Activated naive CD8-positive, alpha-beta T cell treated with anti-CD3 and anti-CD28 coated beads, Interleukin-2, amount 10 ng/mL, durations not matched to agents 7 days and 5 days (primary cell): ENCODE measurements at places on chromosomes 12 and 14. TPM values are rescaled to one million over a fixed set of nuclear protein-coding genes. Genes with fewer than 3 reads are reported as not detected.

- no peak for DNase-seq
Observed at GRCh38 chr12:50232771-50233209, 50.5 kb downstream of the LIMA1 start.

DNA sequence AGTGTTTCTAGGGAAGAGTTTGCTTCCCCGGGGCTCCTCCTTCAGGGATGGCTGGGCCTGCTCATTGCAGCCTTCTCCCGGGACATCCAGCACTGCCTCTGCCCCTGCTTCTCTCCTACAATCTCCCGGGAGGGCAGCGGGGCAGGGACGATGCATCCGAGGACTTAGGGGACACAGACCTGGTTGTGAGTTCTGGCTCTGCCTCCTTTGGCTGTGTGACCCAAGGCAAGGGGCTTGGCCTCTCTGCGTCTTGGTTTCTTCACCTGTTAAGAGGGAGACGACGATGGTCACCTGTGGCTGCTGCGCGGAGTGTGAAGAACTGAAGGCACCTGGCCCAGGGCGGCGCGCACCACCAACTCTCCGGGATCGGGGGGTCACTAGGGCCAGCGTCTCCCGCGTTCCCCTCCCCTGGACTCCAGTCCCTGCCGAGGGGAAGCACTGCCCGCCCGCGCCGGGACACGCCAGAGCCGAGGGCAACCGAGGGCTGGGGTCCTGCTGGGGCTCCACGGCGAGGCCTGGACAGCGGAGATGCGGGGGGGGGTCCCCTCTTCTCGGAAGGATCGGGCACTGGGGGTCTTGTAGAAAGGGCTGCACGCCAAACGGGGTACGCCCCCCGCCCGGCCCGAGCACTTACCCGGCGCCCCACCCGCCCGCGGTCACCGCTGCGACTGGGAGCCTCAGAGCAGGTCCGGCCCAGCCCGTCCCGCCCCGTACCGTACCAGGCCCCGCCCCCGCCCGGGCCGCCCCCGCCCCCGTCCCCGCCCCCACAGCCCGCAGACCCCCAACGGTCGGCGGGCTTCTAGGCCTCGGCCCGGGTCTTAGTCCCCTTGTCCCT lies at the start of gene HVCN1:
TSS of gene HVCN1 (minus strand) at position 670 of the 835 bp plus-strand sequence. CDS start 5,870 bp downstream, outside the sequence.
- no peak for DNase-seq

Gene KRT75
- not detected for total RNA-seq

- no peak for DNase-seq
Observed at GRCh38 chr14:50343434-50343833, 31.3 kb downstream of the DMAC2L start.

DNA sequence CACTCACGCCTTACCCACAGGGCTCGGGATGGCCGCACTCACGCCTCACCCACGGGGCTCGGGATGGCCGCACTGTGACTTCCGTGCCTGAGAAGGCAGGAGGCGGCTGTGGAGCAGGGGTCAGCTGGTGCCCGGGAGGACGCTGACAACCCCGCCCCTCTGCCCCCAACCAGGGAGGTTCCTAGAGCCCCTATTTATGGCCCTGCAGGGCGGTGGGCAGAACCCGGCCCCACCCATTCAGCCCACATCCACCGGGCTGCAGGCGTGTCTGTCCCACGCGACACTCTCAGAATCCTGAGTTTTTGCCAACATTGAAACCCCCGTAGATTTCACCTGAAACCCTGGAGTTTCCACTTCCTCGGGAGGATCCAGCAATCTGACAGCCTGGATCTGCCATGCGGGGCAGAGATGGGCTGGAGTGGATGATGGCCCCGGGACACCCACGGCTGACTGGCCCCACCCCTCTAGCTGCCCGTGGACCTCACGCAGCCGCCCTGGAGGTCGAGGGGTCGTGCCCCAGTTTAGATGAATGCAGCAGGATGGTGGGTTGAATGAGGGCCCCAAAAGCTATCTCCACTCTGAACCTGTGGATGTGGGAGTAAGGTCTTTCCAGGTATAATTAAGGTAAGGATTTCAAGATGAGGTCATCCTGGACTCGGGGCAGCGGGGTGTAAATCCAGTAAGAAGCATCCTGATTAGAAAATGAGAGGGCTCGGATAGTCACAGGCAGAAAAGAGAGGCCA lies 20.4 kb downstream of the GALNT9 start:
- no peak for DNase-seq

Gene ERBB3
- total RNA-seq = 8.1 TPM

GRCh38 chr12:48156652-48157017 lies 680 bp downstream of the ASB8 start:
- DNase-seq = no peak

Gene FKBP3
- total RNA-seq = 67.1 TPM

GRCh38 chr12:107864235-107864634 lies 89.7 kb downstream of the ASCL4 start:
- DNase-seq = no peak

Gene GPR65
- total RNA-seq = 23.6 TPM

Gene AMIGO2
- 20.2 TPM for total RNA-seq

- no peak for DNase-seq
Observed at GRCh38 chr12:75437564-75437963, 43.0 kb upstream of the GLIPR1 start.

- peak; percentile 71 for DNase-seq
Observed at GRCh38 chr14:67514650-67515385, 18.3 kb upstream of the PLEKHH1 start.

DNA sequence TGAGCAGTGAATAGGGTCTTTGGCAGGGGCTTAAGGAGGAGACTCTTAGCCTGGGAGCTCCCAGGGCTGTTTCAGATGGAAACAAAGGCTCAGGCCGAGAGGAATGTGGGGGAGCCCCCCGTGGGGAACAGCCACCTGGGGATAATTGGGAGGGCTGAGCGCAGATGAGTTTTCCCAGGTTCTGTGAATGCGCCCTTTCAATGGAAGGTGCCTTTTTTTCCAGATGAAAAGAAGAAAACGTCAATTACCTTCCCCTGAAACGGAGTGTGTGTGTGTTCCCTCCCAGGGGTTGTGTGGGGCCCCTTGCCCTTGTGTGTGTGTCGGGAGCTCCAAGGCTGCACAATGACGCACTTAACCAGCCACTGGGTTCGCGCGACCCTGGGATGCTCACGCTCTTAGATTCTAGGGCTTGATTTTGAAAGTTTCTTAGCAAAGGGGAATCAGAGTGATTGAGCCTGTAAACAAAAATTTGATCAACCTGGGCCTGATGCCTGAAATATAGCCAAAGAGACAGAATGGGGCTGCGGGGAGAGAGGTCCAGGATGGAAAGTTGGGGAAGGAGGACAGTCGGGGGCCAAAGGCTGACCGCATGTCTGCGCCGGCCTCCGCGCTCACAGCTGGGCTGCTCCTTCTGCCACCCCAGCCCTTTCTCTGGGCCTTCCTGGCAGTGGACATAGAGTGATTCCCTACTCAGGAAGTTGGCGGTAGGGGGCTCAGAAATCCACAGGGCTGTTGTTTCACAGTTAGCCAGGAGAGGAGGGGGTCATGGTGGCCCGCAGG lies 14.6 kb downstream of the MEG3 start:
- DNase-seq = no peak

Gene RNF212B
- total RNA-seq = not detected

DNA sequence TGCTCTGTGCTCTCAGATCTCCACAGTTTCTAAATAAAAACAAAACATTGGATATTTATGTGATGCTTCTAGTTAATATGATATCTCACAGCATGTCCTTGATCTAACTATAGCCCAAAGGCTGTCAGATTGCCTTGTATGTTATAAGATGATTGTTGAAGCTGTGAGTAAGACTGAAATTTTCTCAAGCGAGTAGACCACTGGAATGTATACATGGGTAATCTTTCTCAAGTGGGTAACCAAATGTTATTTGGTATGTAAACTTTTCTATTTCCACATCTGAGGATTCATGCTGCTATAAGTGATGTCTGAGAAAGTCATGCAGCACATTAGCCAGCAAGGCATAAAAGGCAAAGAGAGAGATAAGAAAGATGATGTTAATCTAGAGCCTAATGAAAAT lies 886.7 kb downstream of the NRXN3 start:
- DNase-seq = no peak

DNA sequence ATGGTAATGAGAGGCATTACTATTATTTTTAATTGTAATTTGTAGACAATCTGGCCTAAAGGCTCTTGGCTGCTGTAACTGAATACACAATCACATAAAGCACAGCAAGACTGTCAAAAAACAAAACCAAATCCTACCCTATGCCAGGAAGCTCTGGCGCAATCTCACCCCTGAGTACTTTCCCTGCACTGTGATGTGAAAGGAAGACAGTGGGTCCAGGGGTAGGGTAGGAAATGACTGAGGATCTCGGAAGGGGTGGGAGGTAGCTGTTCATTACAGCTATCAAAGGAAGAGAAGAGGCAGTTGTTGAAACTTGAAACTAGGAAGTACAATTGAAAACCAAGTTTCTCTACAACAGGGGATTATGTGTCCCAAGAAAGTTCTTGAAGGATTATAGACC lies 202.8 kb downstream of the ANO2 start:
- no peak for DNase-seq

Gene PDE3A
- total RNA-seq = not detected

Gene ERP27
- total RNA-seq = 11.8 TPM

DNA sequence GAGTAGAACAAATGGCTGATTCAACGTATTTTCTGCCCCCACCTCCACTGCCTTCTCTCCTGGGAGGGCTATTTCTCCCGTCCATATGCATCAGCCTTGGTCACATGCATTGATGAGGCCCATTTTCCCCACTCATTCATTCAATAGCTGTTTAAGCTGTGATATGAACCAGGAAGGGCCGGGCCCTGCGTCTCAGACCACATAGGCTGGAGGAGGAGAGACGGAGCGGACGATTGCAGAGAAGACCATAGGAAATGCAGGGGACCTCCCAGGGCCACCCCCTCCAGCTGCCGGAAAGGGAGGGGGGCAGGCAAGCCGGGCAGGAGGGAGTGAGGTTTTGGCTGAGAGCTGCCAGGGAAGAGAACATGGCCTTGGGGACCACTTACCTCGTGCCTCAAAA lies 104.4 kb upstream of the TMEM132D start:
- DNase-seq = no peak

Gene CALM1
- 682 TPM for total RNA-seq

DNA sequence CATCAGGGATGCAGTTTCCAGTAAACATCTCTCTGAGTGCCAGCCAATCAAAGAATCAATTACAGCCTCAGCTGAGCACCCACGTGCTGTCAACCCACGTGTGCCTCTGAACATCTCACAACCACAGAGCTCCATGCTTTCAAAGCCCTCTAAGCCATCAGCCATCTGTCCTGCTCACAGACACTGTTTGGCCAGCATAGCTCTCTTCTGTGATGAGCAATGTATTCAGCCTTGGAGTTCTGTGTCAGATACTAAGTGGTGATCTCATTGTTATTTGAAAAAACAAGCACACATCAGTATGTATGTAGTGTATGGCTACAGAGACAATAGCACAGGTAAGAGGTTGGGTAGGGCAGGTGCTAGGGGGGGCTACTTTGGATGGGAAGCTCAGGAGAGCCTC lies 94.3 kb downstream of the RGS6 start:
- DNase-seq = no peak

Gene MYF5
- total RNA-seq = not detected

- no peak for DNase-seq
Observed at GRCh38 chr12:102009796-102010195, 52.0 kb downstream of the WASHC3 start.

- no peak for DNase-seq
Observed at GRCh38 chr14:52430474-52430873, 116.4 kb downstream of the PTGER2 start.

DNA sequence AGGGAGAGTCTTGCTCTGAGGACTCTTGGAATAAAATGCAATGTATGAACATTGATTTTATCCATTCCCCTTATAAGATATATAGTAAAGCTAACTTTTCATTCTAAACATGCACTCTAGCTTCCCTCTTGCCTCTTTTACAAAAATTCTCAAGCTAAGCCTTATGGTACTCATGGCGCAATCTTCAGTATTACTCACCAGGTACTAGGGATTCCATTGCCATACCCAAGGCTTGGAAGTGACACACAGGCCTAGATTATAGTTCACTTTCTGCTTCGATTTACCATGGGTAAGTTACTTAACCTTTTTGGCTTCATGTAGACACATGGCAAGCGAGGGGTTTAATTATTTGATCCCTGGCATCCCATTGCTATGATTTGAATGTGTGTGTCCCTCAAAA lies 331.5 kb downstream of the LRIG3 start:
- no peak for DNase-seq

Gene KRT8
- total RNA-seq = not detected

Gene OR6C2
- not detected for total RNA-seq

DNA sequence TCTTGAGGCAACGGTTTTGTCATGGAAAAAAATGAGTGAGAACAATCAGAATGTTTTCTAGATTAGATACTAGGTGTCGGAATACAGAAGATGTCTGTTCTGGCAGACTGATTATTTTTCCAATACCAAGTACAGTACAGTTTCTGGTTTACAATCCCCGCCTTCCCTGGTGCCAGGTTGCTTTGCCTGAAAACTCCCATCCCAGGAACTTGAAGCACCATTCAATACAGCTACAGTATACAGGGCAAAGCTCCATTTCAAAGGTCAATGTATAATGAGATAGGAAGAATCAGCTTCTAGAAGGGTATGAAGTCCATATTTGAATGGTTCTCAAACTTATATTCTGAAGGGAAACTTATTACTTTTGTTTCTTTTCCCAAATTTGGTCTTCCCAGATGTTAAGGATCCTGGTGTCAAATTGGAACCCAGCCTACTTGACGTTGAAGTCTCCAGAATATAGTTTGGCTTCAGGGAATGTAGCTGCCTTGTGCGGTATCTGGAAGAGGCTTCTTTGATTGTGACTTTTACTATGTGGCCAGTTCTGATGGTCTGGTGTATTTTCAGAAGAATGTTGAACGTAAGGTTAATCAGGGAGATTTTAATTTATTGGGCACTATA lies 238.0 kb upstream of the ATP2B1 start:
- DNase-seq = no peak

DNA sequence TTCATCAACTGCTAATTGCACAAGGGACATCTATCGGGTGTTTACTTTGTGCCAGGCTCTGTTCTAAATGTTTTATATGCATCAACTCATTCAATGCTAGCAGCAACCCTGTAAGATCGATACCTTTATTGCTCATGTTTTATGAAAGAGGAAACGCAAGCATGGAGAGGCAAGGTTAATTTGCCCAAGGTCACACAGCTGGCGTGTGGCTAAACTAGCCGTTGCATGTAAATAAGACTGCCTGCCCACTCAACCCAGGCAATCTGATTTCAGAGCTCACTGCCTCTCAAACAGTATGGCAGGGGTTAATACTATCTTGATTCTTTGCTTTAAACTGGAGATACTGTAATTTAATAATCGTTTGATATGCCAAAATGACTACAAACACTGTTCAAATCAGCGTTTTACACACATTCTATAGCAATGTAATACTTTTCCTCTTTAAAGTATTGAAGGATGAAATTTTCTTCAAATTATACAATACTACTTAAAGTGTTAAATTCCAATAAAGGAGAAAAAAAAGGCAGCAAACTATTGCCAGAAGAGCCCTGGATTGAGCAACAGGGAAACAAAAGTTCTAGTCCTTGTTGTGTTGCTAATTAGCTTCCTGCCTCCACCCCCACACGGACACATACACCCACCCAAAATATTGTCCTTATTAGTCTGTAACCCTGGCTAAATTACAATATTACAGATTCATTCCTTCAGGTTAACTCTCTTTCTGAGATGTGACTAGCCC lies 39.1 kb upstream of the DHRS7 start:
- DNase-seq = no peak

- no peak for DNase-seq
Observed at GRCh38 chr14:75335571-75335970, 56.9 kb downstream of the FOS start.
